NCI-H446 (cell line): ENCODE measurements at places on chromosomes 1 and 21.

DNA sequence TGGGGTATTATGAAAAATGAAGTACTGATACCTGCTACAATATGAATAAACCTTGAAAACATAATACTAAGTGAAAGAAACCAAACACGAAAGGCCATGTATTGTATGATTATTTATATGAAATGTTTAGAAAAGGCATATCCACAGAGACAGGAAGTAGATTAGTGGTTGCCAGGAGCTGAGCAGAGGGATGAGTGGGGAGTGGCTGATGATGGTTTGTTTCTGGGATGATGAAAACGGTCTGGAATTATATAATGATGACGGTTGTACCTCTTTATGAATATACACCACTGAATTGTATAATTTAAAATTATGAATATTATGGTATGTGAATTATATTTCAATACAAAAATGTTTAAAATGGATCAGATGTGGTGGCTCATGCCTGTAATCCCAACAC lies 63.8 kb upstream of the MPC2 start:
- no peak for DNase-seq

GRCh38 chr21:16496609-16497008 lies 766.8 kb downstream of the USP25 start:
- no peak for DNase-seq

DNA sequence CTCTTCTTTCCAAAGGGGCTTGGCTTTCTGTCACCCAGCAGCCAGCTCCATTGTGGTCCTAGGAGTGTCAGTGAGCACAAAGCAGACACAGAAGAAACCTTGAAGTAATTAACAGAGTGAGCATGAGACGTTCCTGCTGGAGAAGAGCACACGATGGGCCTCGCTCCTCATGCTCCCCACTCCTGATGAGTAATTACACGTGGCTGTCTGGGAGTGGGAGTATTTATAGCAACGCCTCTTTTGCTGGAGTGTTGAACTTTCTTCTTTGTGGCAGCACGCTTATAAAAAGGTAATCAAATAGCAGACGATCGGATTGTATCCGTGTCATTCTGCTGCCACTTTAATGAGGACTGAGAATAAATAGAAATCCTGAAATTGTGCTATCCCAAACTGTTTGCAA lies 185.8 kb downstream of the CAMTA1 start:
- DNase-seq, result no peak

- DNase-seq, result no peak
Observed at GRCh38 chr1:76615253-76616035, 251.8 kb upstream of the ST6GALNAC5 start.

DNA sequence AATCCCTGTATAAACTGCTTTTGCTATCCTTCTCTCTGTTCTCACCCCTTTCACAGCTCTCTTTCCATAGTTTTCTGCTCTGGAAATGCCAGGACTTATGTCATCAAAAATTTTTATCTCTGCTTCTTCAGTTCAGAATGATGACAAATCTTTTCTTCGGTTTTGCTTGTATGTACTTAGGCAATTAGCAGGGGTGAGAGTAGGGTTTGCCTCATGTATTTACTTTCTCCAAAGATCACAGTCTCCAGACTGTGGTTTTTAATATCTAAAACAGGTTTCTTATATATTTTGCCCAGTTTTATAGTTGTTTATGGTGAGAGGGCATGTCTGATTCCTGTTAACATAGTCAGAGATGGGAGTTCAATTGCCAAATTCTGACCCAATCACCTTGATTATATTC lies 235.4 kb upstream of the LYPLAL1 start:
- DNase-seq, result no peak

DNA sequence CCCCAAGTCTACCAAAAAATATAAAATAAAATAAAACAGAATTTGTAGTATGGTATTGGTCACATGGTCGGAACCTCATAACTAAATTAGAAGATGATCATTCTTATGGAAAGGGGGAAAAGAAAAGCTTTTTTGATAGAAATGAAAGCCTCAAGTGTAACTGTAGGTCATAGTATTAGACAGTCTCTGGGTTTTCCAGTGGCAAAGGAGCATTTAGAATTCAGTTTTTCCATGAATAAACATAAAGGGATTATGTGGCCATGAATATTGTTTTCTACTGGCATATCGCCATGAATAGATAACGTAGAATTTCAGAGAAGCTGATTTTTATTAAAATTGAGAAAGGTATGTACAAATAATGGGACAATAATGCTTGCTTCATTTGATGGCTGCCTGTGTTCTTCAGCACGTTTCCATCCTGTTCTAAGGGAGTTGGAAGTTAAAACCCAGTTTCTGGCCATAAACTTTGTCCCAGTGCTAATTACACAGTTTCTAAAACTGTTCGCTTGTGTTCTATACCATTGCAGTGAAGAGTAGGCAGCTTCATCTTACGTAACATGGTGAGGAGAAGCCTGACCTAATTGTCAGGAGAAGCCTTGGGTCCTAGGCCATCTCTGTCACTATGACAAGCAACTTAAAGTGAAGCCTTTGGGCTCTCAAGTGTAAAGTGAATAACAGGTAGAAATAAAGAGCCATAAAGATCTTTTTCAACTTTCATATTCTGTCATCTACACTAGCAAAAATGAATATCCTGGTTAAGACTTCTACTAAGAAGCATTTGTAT lies 70.5 kb upstream of the PGD start:
- DNase-seq, result no peak

DNA sequence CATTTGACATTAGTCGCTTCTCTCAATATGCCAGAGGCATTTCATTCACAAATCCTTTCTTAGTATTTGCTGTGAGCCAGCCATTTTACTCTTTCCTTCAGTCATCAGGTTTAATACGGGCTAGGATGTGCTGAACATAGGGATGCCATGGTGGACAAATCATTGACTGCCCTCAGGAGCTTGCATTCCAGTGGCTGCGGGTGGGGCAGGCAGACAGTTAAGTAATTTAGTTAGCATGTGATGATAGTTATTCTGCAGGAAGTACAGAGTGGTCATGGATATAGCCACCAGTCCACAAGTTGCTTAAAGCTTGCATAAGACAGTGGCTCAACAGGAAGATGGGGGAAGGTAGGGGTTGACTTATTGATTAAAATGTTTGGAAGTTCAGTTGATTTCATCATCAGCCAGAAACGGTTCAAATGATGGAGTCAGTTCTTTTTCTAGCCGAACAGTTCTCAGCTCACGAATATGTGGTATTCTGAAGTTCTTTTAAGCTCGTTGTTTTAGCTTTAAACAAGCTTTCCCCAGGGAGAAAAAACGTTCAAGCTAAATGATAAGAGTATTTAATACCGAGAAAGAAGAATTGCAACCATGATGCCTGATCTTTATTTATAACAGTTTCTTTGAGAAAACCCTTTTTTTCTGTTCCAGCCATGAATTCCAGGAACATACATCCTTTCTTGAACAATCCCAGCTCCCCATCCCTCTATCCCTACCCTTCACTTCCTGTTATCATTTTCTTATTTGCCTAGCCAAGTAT lies 1.4 kb downstream of the SLC22A15 start:
- DNase-seq, result no peak

- no peak for DNase-seq
Observed at GRCh38 chr1:5916572-5917280, 75.5 kb downstream of the NPHP4 start.

DNA sequence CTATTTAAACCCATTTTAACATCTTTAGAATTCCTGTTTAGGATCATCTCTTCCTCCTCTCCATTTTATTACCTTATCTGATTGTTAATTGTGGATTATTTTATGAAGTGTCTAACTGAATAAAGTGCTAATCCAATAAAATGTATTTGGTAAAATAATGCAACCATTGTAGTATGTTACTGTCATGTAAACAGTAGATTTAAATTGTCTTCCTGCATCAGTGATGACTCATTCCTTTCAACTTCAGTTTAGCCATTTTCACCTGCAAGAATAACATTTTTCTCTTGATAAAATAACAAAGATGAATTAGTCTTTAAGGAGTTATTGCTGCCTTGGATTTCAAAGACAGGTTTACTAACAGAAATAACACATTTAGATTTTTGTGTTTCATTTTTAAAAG lies 5.4 kb downstream of the PPP2R5A start:
- no peak for DNase-seq

DNA sequence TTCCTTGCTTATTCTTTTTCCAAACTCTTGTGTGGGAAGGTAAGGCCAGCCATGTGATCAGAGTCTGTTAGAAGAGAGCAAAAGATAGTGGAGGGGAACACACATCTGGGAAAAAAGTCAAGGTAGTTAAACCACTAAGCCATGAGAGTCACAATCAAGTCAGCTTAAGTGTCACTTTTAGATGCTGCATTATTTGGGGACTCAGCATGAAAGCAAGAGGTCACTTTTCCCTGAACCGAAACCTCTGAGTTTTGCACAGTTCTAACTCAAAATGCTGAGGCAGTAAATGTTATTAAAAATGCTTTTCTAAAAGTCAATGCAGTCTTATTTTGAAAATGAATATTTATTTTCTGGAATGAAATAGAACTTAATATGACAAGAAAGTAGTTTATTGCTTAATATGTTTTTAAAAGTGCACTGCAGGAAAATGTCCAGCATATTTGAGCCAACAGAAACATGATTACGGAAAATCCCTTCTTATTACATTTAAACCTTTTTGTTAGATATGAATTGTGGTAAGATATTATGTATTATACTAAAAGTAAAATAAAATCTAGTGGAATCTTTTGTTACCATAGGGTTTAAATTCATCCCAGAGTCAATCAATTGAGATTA lies 69.3 kb downstream of the RBM11 start:
- no peak for DNase-seq

DNA sequence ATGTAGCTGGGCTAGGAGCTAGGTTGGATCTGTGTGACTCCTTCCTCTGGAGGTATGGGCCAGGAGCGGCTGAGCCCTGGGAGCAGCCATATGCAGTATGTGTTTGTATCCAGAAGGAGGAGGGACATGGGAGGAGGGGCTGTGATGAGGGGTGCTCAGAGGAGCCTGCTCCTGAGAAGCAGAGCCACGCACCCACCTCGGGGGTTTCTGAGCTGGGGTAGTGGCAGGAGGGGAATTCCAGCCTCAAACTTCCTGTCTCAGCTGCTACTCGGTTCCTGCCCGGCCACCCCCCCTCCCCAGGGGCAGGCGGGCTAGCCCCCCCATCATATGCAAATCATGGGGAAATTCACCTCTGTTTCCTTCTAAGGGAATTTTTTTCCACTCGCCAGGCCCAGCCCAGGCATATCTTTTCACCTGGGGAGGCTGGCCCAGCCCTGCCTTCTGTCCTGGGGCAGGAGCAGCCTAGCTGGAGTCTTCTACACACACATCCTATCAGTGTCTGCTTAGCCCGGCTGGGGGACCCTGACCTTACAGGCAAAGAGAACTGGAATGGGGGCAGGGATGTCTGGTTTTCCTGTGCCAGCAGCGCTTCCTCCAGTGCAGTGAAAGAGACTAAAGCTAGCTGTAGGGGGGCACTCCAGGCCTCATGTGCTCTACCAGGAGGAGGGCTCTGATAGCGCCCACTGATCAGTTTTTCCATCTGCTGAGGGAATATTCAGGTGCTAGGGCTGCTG lies 3.0 kb downstream of the ZC3H12A start:
- peak; percentile 76 for DNase-seq

DNA sequence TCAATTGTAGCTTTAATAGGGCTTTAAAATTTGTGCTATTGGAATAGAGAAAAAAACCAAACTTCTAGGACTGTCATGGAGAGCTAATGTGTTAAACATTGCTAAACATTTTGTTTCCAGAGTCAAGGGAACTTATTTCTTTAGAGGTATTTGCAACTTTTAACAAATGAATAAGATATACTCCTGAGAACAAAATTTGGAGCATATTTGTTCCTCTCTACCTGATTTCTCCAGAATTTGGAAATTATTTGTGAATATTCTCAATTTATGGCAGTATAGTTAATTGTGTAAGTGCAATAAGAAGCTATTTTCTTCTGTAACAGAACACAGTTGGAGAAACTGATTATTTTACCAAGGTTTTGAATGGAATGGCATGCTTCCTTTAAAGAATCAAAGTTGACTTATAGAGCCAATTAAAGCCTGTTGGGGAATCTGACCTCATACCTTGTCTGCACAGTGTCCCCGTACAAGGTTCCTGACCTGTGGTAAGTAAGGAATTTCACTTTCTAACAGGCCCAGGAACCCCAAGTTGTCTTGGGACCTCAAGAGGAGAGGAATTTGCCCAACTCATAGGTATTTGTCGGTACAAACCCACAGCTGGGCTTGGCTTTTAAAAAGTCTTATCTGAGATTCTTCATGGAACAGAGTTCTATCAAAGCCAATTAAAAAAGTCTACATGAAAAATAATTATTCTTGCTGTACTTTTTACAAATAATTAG lies 72.6 kb upstream of the CSF1 start:
- no peak for DNase-seq

DNA sequence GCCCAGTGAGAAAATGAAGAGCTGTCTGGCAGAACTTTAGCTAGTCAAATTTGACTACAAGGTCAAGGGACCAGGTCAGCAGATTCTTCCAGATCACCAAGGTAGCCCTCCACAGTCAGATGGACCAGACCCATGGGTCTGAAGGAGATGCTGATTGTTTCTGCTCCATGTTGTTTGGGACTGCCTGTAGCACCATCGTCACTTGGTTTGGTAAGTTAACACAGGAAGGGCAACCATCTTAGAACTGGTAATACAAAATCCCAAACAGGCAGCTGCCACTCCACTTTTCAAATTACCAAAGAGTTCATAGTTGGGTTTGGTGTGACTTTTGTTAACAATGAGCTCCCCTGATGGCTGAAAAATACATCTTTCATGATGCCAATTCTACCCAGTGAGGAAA lies 9.0 kb downstream of the ITPKB start:
- DNase-seq, result no peak

DNA sequence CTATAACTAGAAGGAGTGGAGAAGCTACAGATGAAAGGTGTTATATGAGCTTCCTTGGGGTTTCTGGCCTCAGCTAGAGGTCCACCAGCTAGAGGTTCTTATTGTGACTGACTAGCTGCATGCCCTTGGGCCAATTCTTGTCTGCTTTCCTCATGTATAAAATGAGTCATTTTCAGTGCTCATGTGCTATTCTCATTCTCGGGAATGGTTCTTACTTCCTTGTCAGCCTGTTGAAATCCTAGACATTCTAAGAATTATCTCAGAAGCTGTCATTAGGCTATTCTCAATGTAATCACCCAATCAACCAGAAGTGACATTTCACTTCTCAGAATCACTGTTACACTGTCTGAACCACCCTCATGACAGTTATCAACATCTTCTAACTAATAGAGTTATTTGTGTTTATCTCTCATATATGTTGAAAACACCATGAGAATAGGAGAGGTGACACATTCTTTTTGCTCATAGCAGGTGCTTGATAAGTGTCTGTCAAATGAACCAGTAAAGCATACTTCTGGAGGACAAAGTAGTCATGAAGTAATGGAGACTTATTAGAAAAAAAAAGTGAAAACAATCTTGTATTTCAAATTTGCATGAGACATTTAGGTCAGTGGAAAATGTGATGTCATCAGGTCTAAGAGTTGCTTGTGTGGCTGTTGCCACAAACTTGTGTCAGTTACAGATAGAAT lies 122.8 kb upstream of the IVNS1ABP start:
- DNase-seq, result no peak

- DNase-seq, result no peak
Observed at GRCh38 chr1:24472527-24473251, 29.9 kb upstream of the RCAN3 start.
